ENCODE measurements at places on chromosomes 3 and 15.

DNA sequence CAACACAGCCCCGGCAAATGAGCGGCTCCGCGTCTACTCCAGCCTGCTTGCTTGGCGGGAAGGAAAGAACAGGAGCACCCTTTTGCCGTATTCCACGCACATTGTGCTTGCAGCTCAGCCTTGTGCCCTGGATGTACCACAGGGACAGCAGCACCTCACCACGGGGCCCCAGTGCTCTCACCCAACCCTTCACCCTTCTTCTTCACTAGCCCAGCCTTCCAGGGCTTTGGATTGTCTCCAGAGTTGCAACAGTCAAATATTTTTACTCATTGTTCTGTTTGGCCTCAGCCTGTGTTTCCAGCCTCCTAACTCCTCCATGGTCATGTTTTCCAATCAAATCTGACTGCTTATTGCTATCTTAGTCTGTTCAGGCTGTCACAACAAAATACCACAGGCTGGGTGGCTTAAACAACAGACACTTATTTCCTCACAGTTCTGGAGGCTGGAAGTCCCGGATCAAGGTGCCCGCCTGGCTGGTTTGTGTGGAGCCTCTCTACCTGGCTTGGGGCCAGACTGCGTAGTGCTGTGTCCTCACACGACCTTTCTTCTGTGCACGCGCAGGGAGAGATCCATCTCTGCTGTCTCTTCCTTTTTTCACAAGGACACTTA, 79.2 kb upstream of the ABHD17C start:
- DNase-seq: no peak

DNA sequence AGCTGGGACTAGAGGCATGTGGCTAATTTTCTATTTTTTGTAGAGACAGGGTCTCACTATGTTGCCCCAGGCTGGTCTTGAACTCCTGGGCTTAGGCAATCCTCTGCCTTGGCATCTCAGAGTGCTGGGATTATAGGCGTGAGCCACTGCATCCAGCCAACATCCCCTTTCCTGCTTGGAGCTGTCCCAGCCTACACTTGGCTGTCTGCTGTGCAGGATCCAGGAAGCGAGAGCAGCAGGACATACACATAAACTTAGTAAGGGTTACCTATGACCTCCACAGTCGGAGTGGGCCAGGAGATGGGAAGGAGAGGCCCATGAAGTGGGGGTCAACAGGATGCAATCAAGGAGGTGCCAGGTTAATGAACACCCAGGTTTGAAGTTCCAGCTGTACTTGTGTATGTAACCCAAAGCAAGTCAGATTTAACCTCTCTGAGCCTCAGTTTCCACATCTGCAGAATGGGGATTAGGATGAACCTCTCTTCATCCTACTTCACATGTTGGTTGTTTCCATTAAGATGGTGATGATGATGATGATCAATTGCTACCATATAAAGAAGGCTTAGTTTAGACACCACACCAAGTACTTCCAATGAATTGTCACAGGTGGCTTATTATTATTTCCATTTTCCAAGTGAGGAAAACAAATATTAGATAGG, 69.5 kb upstream of the OXTR start:
- DNase-seq: no peak

GRCh38 chr3:65861718-65862117, 177.0 kb downstream of the MAGI1 start:
- no peak for DNase-seq

DNA sequence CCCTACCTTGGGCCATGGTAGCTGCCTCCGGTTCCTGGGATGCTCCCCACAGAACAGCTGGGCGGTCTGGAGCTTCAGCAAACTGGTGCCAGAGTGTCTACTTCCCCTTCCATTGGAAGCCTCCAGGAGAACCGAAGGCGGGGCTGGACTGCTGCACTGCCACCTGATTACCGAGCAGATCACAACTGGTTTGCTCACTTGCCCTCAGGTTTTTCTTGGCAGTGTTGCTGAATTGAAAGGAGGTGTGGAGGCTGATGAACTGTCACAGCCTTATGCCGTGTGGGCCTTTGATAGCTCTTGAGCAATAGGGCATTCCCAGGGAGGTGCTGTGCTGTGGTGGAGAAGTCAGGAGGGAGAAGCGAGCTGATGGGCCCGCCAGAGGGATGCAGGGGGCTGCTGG, at the start of gene TGM5:
Gene TGM5 (minus strand): TSS at position 95 of the 400 bp plus-strand sequence. CDS start 79 bp downstream, at position 16.
- no peak for DNase-seq

DNA sequence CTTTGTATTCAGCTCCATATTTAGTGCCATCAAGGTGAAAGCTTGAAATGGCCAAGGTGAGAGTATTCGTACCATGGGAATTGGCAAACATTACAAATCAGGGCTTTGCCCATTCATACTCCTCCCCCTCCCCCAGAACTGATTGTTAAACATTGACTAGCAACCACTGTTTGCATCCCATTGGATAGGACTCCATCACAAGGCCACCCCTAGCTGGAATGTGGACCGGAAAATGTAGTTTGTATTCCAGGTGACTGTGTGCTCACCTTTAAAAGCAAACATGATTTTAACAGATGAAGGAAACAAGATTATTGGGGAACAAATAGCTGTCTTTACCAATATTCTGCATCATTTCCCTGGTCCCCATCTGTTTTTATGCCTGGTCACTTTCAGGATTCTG, 14.1 kb downstream of the ST3GAL6 start:
- DNase-seq: no peak

GRCh38 chr3:61863579-61863978, 302.2 kb downstream of the PTPRG start:
- no peak for DNase-seq

- DNase-seq: no peak
These were observed 286.6 kb downstream of the PTPRG start for GRCh38 chr3:61847784-61848462.

GRCh38 chr3:31449318-31449717, 83.4 kb upstream of the STT3B start:
- no peak for DNase-seq

- no peak for DNase-seq
These were observed 3.1 kb upstream of the SQOR start for GRCh38 chr15:45631776-45632175.

DNA sequence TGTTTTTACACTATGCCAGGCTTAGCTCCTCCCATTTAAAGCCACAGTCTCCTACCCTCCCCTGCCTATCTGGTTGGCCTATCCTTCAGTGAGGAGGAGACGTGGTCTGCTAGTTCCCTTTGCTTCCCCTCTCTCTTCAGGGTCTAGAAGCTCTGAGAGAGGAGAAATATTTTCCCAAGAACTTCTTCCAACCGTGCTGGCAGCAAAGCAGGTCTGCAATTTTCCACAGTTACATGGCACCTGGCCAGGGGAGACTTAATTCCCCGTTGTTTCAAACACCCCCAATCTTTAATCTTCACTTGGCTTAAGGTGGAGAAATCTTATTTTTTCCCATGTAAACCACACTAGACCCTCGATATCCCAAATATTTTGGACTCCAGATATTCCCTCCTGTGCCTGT, 149.5 kb upstream of the MCTP2 start:
- no peak for DNase-seq

DNA sequence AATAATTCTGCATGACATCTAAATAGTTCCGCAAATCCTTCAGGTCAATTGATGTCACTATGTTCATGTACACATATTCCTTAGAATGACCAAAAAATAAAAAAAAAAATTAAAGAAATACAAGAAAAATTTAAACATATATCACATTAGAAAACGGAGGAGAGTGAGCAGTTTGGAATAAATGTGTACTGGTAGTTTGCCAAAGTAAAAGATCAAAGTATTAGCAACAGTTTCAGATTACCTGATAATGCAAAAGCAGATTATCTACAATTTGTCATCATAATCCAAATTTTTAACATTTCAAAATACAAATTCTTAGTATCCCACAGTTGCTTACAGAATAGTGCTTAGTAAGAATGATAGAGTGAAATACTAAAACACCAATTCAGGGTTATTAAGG, 1.9 kb downstream of the DLG1 start:
- no peak for DNase-seq

DNA sequence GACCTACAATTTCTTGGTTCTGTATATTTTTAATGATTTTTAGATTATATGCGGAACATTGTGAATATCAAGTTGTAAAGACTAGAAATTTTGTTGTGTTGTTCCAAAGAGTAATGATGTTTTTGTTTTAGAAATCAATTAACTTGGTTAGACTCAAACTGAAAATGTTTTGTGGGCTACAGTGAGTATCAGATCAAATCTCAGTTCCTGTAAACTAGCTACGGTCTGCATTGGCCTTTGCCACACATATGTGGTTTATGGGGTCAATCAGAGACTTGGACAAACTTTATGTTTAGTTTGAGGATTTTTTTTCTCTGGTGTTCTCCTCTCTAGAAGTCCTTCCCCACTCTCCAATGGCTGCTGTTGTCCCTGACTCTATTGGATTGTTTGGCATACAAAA, 308.0 kb upstream of the THRB start:
- no peak for DNase-seq

DNA sequence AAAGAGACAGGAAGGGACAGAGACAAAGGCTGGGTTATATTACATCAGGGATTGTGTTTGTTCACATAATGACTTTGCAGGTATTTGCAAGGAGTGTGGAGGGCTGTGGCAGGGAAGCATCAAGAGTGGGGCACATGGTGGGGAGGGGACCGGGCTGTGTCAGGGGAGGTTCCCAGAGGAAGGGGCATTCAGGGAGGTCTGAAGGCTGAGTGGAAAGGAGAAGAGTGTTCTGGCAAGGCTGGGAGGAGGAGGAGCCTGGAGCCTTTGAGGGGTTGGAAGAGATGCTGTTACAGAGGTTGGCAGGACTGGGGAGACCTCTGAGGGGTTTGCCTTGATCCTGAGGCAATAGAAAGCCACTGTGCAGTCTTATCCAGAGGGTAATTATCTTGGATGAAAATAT, 49.4 kb downstream of the EXOG start:
- DNase-seq: no peak

- DNase-seq: no peak
These were observed 17.3 kb upstream of the PLXNA1 start for GRCh38 chr3:126965526-126966080.

DNA sequence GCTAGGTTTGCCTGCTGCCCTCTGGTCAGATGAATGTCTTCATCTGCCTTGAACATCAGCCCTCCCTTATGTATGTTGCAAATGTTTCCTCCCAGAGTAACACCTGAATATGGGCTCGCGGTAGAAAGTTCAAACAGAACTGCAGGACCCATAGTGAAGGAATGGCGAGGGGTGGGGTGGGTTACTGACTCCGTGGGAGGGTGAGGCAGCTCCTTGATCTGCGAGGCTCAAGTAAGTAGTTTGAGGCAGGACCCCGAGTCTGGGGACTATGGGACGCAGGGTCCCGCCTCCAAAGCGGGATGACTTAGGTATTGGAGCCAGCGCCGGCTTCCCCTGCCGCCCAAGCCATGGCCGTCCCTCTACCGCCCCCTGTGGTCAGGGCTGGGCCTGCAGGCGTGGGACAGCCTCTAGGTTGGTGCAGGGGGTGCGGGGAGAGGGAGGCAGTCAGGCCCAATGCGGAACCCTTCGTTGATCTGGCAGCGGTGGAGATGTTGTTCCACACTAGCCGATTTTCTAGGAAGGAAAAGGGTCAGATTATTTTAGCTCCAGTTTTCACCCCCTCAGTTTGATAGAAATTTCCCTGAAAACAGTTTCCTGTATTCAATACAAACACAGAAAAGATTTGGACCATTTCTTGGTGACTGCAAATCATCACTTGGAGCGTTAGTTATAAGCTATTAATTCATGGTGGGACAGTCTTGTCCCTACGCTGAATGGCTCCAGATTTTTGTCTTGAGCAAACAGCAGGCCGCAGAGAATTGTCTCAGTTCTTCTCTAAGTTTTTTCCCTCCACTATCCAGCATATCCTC, 72.3 kb downstream of the CORO2B start:
- DNase-seq: peak; percentile 44

DNA sequence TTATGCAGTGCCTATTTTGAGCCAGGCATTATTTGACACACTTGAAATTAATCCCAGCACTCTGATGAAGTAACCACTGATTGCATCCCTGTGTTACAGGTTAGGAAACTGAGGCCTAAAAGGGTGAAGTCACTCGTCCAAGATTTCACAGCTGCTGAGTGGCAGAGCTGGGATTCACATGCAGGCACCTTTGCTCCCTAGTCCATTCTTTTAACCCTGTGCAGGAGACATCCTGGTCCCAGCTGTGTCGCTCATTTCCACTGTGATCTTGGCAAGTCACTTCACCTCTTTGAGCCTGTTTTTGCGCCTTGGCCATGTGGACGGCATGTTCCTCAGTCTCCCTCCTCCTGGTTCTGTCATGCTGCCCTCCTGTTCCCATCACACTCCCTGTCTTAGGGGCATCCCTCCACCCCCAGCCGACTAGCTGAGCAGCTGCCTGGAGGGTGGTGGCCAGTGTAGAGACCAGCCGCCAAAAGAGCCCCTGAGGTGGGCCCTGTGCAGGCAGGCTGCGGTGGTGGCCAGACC, 70.6 kb downstream of the SMAD6 start:
- no peak for DNase-seq

DNA sequence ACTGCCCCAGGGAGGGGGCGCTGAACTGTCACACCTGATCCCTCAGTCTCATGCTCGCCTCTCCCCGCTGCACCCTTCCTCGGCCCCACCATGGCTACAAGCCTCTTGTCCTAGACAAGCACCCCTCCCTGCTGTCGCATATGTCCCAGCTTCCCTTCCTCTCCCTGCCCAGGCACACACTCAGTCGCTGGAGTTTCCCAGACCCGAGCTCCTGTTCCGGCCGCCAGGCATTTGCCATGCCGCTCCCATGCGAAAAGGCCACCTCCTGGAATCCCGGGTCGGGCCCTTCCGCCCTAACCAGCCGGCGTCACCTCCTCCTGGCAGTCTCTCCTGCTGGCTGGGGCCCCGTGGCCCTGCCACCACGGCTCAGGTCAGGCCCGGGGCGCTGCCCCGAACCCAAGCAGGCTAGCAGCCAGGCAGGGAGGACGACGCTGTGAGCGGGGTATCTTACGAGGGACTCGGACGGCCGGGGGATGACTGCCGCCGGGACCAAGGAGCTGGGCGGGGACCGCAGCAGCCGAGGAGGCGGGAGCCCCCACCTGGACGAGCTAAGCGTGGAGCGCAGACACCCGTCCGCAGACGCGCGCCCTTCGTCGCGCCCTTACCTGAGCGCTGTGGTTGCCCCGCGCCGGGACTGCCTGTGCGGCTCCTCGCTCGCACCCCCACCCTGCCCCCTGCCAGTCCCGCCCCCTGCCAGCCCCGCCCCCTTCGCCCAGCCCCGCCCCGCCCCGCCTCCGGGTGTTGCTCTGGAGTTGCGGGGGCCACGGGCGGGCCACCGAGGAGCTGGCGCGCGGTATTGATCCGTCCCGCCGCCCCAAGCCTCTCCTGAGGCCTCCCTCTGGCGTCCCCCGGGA, at the start of gene ALS2CL:
Gene ALS2CL (minus strand): TSS at position 642 of the 854 bp plus-strand sequence. CDS start 4,239 bp downstream, outside the sequence.
- DNase-seq: no peak

- no peak for DNase-seq
These were observed 274.5 kb downstream of the NEK10 start for GRCh38 chr3:27094721-27095120.
